Activated naive CD8-positive, alpha-beta T cell treated with anti-CD3 and anti-CD28 coated beads for 36 hours (primary cell): ENCODE measurements at places on chromosomes 1 and 21.

DNA sequence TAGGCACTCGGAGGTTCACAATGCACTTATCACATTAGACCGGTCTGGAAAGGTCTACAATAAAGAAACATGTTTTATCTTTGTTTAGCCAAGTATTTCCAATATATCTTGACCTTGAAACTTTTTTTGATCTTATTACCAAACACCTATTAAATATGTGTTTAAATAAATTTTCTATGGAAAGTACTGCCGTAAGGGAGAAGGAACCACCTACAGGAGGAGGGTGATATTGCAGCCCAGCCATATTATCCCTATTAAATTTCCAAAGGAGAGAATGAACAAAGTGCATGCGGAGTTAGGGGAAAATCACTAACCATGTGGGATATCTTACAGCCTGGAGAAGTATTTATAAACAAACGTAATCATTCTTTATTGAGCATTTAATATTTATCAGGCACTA, 14.5 kb downstream of the BRINP2 start:
- no peaks in the 10 kb centered on the region for H3K36me3 ChIP-seq
- peaks cover 8% of the 10 kb centered on the region for H3K4me1 ChIP-seq
- DNase-seq = no peak
- no peak overlapping the region for H3K4me3 ChIP-seq
- H3K27me3 ChIP-seq = peaks cover 62% of the 10 kb centered on the region

DNA sequence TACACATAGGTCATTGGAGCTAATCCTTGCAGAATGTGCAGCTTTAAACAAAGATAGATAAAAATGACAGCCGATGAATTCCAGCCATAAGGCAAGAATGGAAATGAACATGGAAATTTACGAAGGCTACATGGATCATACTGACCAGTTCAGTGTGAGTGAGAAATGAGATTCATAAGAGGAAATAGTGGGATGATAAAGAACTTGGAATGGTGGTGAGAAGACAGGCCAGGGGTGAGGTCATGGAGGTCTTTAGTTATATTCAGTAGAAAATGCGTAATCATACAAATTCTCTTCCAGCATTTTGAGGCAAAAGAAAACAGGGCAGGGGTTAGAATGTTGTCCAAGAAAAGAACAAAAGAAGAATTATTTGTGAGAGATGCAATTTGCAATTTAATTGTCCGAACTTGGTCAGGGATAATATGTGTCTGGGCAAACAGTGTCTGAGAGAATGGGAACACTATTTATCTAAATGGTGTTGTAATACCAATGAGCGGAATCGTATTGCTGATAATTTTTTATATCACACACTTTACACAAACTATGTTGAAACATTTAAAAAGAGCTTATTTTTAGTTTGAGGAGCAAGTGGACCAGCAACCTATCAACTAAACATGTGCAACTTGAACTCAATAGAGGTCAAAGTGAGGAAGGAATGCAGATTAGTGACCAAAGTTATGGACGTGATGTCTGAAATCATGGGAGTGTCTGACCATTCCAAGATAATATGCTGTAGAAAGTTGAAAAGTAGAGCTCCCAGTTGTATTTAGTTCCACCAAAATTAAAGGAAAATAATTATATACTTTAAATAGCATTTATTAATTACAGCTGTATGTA, 739.0 kb upstream of the NCAM2 start:
- no peaks in the 10 kb centered on the region for H3K4me1 ChIP-seq
- no peak overlapping the region for H3K4me3 ChIP-seq
- no peaks in the 10 kb centered on the region for H3K36me3 ChIP-seq
- H3K27me3 ChIP-seq = no peaks in the 10 kb centered on the region
- no peak overlapping the region for H3K27ac ChIP-seq
- no peak for DNase-seq

- peaks cover 4% of the 10 kb centered on the region for H3K27me3 ChIP-seq
- no peaks in the 10 kb centered on the region for H3K4me1 ChIP-seq
- no peak for DNase-seq
- no peaks in the 10 kb centered on the region for H3K36me3 ChIP-seq
Observed at GRCh38 chr21:36628761-36629460, 70.0 kb upstream of the SIM2 start.

- no peak overlapping the region for H3K27ac ChIP-seq
- H3K4me1 ChIP-seq = peaks cover 67% of the 10 kb centered on the region
- H3K36me3 ChIP-seq = peaks cover 28% of the 10 kb centered on the region
- no peaks in the 10 kb centered on the region for H3K27me3 ChIP-seq
- DNase-seq = no peak
- no peak overlapping the region for H3K4me3 ChIP-seq
Observed at GRCh38 chr1:248821101-248821500, 4.6 kb downstream of the SH3BP5L start.

- no peaks in the 10 kb centered on the region for H3K27me3 ChIP-seq
- no peaks in the 10 kb centered on the region for H3K36me3 ChIP-seq
- H3K4me3 ChIP-seq = no peak overlapping the region
Observed at GRCh38 chr21:20814090-20814489, 184.1 kb upstream of the NCAM2 start.

GRCh38 chr1:95584315-95584714, 350.3 kb downstream of the RWDD3 start:
- no peaks in the 10 kb centered on the region for H3K36me3 ChIP-seq
- no peak overlapping the region for H3K27ac ChIP-seq
- no peaks in the 10 kb centered on the region for H3K27me3 ChIP-seq
- no peak for DNase-seq
- no peaks in the 10 kb centered on the region for H3K4me1 ChIP-seq
- H3K4me3 ChIP-seq = no peak overlapping the region

- H3K4me1 ChIP-seq = no peaks in the 10 kb centered on the region
- H3K27ac ChIP-seq = no peak overlapping the region
- no peaks in the 10 kb centered on the region for H3K27me3 ChIP-seq
- no peaks in the 10 kb centered on the region for H3K36me3 ChIP-seq
- H3K4me3 ChIP-seq = no peak overlapping the region
Observed at GRCh38 chr1:57276918-57277317, 146.9 kb downstream of the DAB1 start.

- H3K27ac ChIP-seq = no peak overlapping the region
- DNase-seq = no peak
- no peak overlapping the region for H3K4me3 ChIP-seq
- no peaks in the 10 kb centered on the region for H3K36me3 ChIP-seq
Observed at GRCh38 chr1:38084700-38085099, 38.1 kb upstream of the POU3F1 start.

- H3K36me3 ChIP-seq = peaks cover 3% of the 10 kb centered on the region
- H3K4me1 ChIP-seq = peaks cover 9% of the 10 kb centered on the region
- no peaks in the 10 kb centered on the region for H3K27me3 ChIP-seq
Observed at GRCh38 chr1:235403593-235403992, 36.4 kb downstream of the TBCE start.

GRCh38 chr1:87686671-87687070, 358.0 kb downstream of the LMO4 start:
- H3K4me1 ChIP-seq = no peaks in the 10 kb centered on the region
- H3K27ac ChIP-seq = no peak overlapping the region
- H3K27me3 ChIP-seq = peaks cover 7% of the 10 kb centered on the region
- DNase-seq = no peak
